ENCODE measurements at places on chromosomes 2 and 18. TPM values are rescaled to one million over a fixed set of nuclear protein-coding genes. Genes with fewer than 3 reads are reported as not detected.

DNA sequence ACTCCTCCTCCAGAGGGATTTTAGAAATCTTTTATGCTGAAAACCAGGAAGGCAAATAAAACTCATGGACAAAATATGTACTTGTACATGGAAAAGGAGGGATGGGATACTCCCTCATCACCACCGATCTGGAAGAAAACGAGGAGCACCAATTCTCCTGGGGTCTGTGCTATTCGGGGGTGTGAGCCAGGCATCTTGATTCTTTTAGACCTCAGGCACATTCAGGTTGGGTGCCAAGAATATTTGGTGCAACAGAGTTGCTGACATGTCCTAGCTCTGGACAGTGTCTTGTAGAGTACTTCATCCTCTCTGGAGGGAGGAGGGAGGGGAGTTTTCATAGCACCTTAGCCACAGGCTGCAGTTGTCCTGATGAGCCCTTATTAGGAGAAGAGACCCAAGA is 163.0 kb downstream of the PRKCE start:
- DNase-seq: no peak
- H3K36me3 ChIP-seq: no peaks in the 10 kb centered on the region
- no peak overlapping the region for H3K27ac ChIP-seq

ACADL gene
- not detected for total RNA-seq

GKN1 gene
- not detected for total RNA-seq

DNA sequence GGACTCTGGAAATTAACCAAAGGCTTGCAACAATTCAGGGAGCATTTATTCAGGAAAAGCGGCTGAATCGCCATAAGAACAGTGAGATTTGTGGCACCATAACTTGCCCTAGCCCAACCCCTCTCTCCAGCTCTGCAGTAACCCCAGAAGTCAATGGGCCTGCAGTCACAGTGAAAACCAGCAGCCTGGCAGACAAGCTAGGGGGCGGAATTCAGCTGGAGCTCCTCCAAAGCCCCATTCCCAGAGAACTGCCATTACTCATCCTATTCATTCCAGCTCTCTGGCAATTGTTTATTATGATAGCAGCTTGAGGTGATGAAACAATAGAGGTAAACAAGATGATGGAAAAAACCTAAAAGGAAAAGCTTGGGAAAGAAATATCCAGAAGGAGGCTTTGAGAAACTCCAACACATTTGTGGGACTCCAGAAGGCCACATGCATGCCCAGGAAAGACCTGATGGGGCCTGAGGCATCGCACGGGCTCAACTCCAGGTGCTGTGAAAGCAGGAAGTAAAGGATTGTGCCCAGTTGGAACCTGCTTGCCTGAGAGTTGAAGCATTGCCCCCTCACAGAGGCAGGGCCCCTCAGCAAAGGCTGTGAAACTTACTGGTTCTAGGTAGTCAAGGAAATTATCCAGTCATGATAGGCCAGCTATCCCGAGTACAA is 126.7 kb downstream of the TWIST2 start:
- H3K27ac ChIP-seq: no peak overlapping the region
- DNase-seq: no peak
- peaks cover 21% of the 10 kb centered on the region for H3K27me3 ChIP-seq
- H3K36me3 ChIP-seq: no peaks in the 10 kb centered on the region

PROKR1 gene
- total RNA-seq: not detected

- no peak for DNase-seq
- H3K27me3 ChIP-seq: no peaks in the 10 kb centered on the region
- no peaks in the 10 kb centered on the region for H3K4me1 ChIP-seq
- no peak overlapping the region for H3K4me3 ChIP-seq
Observed at GRCh38 chr2:155633060-155633839, 699.3 kb downstream of the NR4A2 start.

ARHGEF33 gene
- 2.0 TPM for total RNA-seq

DNA sequence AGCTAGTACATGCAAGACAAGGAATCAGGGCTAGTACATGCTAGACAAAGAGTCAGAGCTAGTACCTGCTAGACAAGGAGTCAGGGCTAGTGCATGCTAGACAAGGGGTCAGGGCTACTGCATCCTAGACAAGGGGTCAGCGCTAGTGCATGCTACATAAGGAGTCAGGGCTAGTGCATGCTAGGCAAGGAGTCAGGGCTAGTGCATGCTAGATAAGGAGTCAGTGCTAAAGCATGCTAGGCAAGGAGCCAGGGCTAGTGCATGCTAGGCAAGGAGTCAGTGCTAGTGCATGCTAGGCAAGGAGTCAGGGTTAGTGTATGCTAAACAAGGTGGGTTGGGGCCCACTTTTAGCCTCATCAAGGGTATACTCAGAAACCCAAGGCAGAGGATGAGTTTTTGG is 90.1 kb upstream of the FAM136A start:
- DNase-seq: no peak
- no peaks in the 10 kb centered on the region for H3K4me1 ChIP-seq
- H3K4me3 ChIP-seq: no peak overlapping the region
- H3K27ac ChIP-seq: no peak overlapping the region
- H3K27me3 ChIP-seq: no peaks in the 10 kb centered on the region
